ENCODE measurements at places on chromosomes 2 and 18.

DNA sequence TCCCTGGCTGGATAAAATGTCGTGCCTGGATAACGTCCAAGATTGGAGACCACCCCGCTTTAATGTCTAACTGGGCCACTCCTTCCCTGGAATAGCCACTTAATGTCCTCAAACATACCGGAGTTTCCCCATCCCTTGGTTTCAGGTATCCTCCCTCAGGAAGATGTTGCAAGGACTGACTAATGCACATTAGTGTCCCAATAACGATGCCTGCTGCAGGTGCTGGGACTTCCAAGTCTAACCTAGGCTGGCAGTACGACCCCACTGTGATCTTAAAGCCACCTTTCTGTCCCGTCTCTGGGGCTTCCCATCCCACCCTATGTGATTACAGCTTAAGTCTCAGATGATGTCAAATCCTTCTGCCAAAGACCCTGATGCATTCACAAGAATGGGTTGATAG lies 1.1 kb upstream of the ATP6V1C2 start:
- no peak for DNase-seq

DNA sequence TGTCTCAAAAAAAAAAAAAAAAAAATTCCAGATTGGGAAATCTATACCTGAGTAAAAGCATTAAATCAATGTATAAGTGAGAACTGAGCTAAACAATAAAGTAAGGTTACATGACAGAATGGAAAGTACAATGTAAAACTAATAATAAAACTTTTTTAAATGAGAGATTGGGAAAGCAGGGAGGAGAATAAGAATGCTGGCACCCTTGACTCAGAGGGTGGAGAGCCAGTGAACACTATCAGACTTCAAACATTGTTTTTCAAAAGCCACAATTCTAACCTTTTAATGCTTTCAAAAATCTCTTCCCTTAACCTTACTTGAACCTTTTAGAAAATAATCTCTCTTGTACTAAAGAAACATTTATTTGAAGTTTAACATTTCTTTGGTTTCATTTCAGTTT lies 63.5 kb downstream of the TBC1D8 start:
- no peak for DNase-seq

- DNase-seq, result no peak
These were observed 149.2 kb upstream of the L3MBTL4 start for GRCh38 chr18:6563896-6564295.

DNA sequence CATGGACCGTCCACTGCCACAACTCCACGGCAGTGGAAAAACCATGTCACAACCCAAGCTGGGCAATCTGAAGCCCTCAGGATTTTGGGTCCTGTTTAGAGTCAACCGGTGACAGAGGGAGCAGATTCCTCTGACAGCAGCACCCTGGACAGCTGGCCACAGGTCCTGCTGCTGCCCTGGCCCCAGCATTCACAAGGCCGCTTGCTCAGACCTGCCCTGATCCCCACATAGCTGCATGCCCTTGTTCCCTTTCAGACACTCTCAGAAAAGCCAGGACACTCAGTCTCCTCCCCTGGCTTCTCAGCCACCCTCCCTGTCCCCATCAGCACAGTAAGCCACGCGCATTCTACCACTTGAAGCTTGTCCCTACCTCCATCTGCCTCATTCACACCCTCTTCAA lies 1.6 kb downstream of the COPS9 start:
- no peak for DNase-seq

DNA sequence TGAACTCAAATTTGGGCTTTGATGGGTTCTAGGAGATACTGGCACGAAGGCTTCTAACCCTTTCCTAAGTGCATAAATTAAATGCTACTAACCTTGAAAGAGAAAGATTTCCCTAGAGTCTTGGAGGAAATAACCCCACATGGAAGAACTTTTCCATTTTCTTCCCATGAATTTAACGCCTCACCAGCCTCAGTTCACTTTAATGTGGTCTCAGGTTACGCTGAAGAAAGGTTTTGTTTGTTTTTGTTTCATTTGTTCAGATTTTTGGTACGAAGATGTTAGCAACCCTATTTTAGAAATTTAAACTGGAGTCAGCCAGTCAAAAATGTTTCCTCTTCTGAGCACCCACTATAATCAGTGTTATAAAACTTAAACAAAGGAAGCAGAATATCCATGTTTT lies 30.7 kb downstream of the METTL4 start:
- DNase-seq, result no peak

- DNase-seq, result no peak
These were observed 112.9 kb downstream of the PXDN start for GRCh38 chr2:1631292-1632001.

- peak; percentile 24 for DNase-seq
These were observed 88.0 kb downstream of the LTBP1 start for GRCh38 chr2:33034784-33035183.

- DNase-seq, result no peak
These were observed 41.7 kb upstream of the IGFBP2 start for GRCh38 chr2:216591480-216591879.
